ENCODE measurements at places on chromosomes 12 and 14.

DNA sequence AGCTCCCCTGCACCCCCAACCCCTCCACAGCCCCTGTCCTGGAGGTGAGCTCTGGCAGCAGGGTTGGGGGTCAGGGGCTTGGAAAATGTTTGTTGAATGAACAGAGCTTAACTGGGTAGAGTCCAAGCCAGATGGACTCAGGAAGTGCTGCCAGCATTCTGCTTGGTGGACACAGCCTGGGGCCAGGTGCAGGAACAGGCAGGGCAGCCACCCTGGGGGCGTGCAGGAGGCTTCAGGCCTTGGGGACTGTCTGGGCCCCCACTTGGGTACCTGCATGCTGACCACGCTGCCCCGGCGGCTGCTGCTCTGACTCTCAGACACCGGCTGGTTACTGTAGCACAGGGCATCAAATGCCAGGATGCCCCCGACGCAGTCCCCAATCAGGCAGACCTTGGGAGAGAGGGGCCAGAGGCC, 15.7 kb downstream of the ARL6IP4 start:
- DNase-seq, result no peak

GRCh38 chr14:100063314-100063941, 1.8 kb upstream of the EVL start:
- peak; percentile 39 for DNase-seq

DNA sequence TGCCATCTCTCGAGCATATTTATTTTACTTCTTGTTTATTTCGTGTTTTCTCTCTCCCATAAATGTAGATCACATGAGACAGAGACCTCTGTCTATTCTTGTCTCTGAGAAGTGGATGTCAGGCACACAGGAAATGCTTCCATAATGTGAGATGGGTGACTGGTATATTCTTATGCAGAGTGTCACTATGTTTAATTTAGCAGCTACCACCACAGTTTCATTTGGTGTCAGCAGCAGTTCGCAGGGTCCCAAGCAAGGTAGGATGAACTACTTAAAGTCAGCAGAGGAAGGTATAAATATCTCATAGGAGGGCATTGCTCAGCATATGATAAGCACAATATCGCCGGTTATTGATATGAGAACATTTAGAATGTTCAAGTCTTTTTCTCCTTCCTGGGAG, 180.9 kb upstream of the CNTN1 start:
- no peak for DNase-seq

DNA sequence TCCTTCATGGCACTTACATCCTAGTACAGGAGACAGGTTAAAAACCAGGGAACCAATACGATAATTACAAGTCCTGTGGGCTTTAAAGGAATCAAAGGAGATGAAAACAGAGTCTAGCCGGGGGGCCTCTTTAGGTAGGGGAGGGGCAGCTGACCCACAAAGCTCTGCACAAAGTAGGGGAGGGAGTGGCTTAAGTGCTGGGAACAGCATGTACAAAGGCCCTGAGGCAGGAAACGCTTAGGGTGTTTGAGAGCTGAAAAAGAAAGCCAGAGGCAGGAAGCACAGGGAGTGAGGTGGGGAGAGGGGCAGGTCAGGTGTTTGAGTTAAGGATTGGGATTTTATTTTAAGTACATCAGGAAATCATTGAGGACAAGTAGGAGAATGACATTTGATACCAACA, 37.7 kb downstream of the ZNF664 start:
- no peak for DNase-seq

DNA sequence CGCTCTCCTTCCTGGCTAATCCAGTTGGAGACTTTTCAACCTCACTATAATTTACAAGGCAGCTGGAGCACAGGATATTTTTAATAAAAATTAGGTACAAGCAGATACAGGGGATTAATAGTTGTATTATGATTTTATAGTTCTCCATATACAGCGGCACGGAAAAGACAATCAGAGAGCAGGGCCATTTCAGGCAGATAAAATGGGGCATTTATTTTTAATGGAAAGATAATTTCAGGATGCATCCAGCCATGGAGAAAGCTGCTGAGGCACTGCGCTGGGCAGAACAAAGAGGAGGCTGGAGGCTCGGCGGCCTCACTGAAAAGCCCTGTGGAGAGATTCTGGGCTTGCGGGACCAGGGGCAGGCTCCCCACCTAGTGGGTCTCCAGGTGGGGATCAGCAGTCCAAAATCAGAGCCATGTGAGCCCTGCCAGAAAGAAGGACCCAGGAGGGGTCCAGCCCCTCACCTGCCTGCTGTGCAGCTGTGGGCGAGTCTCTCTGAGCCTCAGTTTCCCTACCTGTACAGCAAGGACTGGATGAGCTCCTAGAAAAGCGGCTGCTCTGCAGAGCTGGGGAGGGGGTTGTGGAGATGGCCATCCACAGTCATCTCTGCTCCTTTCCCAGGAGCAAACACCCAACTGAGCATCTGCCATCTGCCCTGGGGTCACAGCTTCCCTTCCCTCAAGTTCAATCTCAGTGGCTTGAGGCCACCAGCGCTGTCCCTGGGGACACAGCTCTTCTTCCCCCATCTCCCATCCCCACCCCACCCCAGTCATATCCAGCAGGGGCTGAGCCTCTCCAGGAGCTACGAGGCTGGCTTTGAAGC, 23.9 kb upstream of the C14orf180 start:
- DNase-seq, result no peak

GRCh38 chr12:80269803-80270552, 170.6 kb downstream of the OTOGL start:
- no peak for DNase-seq

GRCh38 chr14:90999299-90999698, 61.1 kb downstream of the RPS6KA5 start:
- DNase-seq, result no peak

DNA sequence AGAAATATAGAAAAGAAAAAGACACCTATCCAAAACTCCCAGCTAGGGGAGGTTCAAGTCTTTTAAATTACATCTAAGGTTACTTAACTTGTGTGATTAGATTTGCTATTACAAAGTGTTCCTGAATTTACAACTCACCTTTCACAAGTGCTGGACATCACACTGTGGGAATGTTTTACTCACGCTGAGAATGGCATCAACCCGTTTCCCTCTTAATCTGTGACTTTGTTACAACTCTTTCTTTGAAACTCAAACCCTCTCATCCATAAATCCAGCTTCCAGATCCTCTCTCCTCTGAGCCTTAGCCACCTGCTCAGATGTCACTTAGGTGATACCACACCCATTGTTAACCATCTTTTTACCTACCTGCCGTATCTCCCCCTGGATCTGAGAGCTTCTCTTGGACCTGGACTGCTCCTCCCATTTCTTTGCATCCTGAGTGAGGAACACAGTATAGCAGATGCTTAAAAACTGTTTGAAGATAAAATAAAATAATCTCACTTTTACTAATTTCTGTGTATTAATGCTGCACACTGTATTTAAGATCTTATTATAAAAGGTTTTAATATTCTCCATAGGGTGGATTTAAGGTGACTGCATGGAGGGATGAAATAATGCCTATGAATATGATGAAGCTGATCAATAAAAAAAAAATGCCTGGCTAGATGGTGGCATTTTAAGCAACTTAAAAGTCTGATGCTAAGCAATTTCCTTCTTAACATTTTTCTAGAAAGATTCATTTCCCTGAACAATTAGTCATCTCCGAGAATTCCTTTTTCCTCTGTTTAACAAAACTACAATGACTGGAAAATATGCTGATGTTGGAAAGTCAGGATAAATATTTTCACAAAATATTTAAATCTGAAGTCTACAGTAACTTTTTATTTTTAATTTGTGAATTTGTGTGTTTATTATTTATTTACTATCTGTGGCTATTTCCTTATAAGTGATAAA, 39.1 kb upstream of the NAP1L1 start:
- no peak for DNase-seq

DNA sequence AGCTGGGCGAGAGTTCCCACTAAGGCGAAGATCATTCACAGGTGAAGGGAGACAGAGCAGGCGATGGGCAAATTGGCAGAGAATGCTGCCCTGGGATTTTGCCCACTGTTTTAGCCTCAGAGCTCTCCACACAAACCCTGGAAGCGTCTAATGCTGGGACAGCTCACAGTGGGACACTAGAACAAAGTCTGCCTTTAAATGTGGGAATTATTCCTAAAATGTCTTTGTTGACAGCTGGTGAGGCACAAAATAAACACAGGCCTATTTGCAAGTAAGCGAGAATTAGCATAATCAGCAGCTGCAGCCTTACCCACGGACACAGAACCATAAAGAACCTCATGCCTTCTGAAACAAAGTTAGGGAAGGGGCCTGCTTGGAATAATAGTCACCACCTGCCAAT, 824.5 kb downstream of the AACS start:
- DNase-seq, result no peak

GRCh38 chr14:78534141-78534540, 364.0 kb downstream of the NRXN3 start:
- no peak for DNase-seq

Data from activated naive CD4-positive, alpha-beta T cell treated with Interleukin-2 at 50 U/mL for 16 hours (primary cell).